Activated gamma-delta T cell treated with anti-CD3 and anti-CD28 coated beads, Interleukin-2, amount 50 U/mL, for 16 hours (primary cell): ENCODE measurements at places on chromosomes 5 and 9.

GRCh38 chr9:32384364-32385151, at the start of gene ACO1:
Gene ACO1, plus strand, starts transcription at chr9:32384643. Its CDS starts 20,864 bp downstream, at chr9:32405507.
- DNase-seq, result peak; percentile 79

GRCh38 chr9:113785334-113785733, 90.8 kb upstream of the ZNF618 start:
- DNase-seq, result no peak

- no peak for DNase-seq
Measured at GRCh38 chr5:995318-995717, 13.3 kb upstream of the NKD2 start.

- no peak for DNase-seq
Measured at GRCh38 chr9:31027678-31028077, 1356.8 kb upstream of the ACO1 start.

GRCh38 chr5:86526811-86527348, 90.9 kb upstream of the COX7C start:
- DNase-seq, result no peak

DNA sequence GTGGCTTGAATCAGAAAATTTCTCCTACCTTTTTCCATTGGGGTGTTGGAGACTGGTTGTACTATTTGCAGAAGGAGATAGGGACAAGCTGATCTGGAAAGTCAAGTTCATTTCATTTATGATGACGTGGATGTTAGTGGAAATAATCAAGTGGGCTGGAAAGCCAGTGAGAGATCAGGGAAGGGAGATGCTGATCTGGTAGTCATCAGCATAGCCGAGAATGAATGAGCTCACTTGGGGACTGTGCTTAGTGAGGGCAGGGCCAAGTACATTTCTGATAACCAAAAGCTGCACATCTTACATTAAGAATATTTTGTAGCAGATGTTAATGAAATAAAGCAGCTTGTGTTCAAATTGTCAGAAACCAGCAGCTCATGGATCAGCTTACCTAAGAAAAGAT, 12.1 kb downstream of the MAN2A1 start:
- DNase-seq, result no peak
